ENCODE measurements at places on chromosomes 7 and 10.

GRCh38 chr7:24221500-24221899 is 62.5 kb upstream of the NPY start:
- no peak for DNase-seq

DNA sequence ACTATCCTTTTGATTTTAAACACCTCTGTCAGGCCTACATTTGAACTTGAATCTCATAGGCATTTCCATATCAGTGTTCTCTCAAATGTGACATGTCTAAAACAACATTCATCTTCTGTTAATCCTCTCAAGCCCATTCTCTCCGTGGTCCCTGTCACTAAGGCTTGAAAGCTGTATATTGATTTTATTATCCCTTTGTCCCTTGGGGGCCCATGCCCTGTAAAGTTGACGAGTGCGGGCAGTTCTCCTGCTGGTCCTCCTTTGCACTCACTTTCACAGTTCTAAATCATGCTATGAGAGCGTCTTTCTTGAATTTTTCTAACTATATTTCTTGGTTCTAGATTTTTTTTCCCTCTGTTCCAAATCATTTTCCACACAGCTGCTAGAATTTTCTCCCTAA is 27.3 kb downstream of the GALNT11 start:
- no peak for DNase-seq

- DNase-seq = no peak
Measured at GRCh38 chr10:131851346-131851745, 49.5 kb upstream of the PPP2R2D start.

GRCh38 chr10:19946245-19946644 is 130.0 kb downstream of the PLXDC2 start:
- no peak for DNase-seq

- DNase-seq = no peak
Measured at GRCh38 chr10:17811146-17811865, 2.2 kb downstream of the MRC1 start.

DNA sequence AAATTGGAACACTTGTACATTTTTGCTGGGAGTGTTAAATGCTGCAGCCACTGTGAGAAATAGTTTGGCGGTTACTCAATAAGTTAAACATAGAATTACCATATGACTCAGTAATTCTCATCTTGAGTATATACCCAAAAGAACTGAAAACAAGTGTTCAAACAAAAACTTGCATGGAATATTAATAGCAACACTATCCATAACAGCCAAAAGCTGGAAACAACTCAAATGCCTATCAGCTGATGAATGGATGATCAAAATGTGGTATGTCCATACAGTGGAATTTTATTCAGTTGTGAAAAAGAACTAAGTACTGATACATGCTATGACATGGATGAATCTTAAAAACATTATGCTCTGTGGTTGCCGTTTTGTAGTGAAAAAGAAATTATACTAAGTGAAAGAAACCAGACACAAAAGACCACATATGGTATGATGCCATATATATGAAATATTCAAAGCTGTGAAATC is 63.0 kb upstream of the SP4 start:
- no peak for DNase-seq

- DNase-seq = no peak
Measured at GRCh38 chr7:11315666-11316258, 342.1 kb downstream of the PHF14 start.

GRCh38 chr7:8605221-8605620 is 171.8 kb downstream of the NXPH1 start:
- DNase-seq = no peak

- DNase-seq = no peak
Measured at GRCh38 chr10:113053881-113054280, 103.8 kb downstream of the TCF7L2 start.

GRCh38 chr10:27526242-27526641 is 22.1 kb downstream of the RAB18 start:
- no peak for DNase-seq

GRCh38 chr10:32068569-32068968 is 12.3 kb upstream of the KIF5B start:
- no peak for DNase-seq
